Mononuclear cell (primary cell): ENCODE measurements at places on chromosomes 1 and 21. TPM values are rescaled to one million over a fixed set of nuclear protein-coding genes. Genes with fewer than 3 reads are reported as not detected.

LRRC38 gene
- total RNA-seq: not detected

DNAJC6 gene
- 8.5 TPM for total RNA-seq

FCGR3B gene
- total RNA-seq: 2.3 TPM

MIXL1 gene
- not detected for total RNA-seq

MAP3K21 gene
- 2.4 TPM for total RNA-seq

KPRP gene
- not detected for total RNA-seq

INKA2 gene
- total RNA-seq: 1.2 TPM

EIF3I gene
- total RNA-seq: 122 TPM

LRRC71 gene
- not detected for total RNA-seq

ARHGAP30 gene
- 60.3 TPM for total RNA-seq

LCE1F gene
- total RNA-seq: not detected
